Smooth muscle cell of bladder (primary cell): ENCODE measurements at places on chromosomes 12 and 14. TPM values are rescaled to one million over a fixed set of nuclear protein-coding genes. Genes with fewer than 3 reads are reported as not detected.

Gene ESRRB
- not detected in 2 replicates for total RNA-seq

Gene LRTM2
- total RNA-seq = not detected in 2 replicates

Gene TMTC2
- total RNA-seq = 36.4 and 49.8 TPM in 2 replicates

Gene KRT4
- total RNA-seq = 0.14 TPM in 1 of 2 replicates, not detected in the other

Gene YEATS4
- 8.8 and 9.0 TPM in 2 replicates for total RNA-seq

Gene MGP
- total RNA-seq = 8.0 and 15.5 TPM in 2 replicates

Gene PTPRO
- total RNA-seq = 0.85 and 1.3 TPM in 2 replicates

Gene HOXC6
- total RNA-seq = 0.18 and 0.28 TPM in 2 replicates

Gene CNTN1
- 0.28 and 0.65 TPM in 2 replicates for total RNA-seq

Gene COX8C
- total RNA-seq = not detected in 2 replicates

Gene LALBA
- total RNA-seq = not detected in 2 replicates

Gene PRKD1
- 12.4 and 18.4 TPM in 2 replicates for total RNA-seq

Gene LMNTD1
- total RNA-seq = 0.28 and 0.37 TPM in 2 replicates

Gene MANSC4
- total RNA-seq = not detected in 2 replicates
